ENCODE measurements at places on chromosomes 13 and 19.
A peak's percentile ranks its signal among the peaks of the same experiment; 100 is the strongest.

GRCh38 chr19:15249972-15250639 lies 17.9 kb upstream of the EPHX3 start:
- no peak for DNase-seq

DNA sequence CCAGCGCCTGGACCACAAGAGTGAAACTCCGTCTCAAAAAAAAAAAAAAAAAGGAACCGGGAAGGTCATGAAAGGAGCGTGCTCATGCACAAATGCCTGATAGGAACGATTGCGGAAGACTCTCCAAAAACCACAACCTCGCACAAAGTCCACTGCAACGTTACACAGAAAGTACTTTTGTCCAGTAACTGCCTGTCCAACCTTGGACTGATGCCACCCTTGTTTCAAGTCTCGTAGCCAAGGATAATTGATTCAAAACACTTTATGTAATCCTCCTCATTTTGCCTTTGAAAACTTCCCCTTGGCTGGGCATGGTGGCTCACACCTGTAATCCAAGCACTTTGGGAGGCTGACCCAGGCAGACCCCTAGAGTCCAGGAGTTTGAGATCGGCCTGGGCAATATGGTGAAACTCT lies 13.7 kb downstream of the LGALS7 start:
- DNase-seq = no peak

GRCh38 chr19:7500811-7501450 lies 12.1 kb upstream of the PEX11G start:
- no peak for DNase-seq

- no peak for DNase-seq
These were observed 20.8 kb downstream of the NOVA2 start for GRCh38 chr19:45952686-45953505.

DNA sequence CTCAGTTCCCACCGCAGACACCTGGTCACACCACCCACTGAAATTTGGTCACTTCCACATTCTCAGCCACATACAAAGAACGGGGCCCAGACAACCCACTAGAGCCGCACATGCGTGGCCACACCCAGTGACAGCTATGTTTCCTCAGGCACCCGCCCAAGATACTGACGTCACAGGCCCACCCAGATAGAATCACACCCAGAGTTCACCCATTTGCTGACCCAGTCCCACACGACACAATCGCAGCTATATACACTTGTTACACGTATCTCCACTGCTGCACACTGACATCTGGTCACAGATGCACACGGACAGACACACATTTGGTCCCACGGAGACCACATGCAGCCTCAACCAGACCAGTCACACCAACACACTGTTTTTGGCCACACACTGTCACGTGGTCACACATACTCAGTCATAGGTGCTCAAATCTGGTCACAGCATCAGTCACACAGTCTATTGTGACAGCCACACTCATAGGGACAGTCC lies 2.9 kb downstream of the NUMBL start:
- no peak for DNase-seq

DNA sequence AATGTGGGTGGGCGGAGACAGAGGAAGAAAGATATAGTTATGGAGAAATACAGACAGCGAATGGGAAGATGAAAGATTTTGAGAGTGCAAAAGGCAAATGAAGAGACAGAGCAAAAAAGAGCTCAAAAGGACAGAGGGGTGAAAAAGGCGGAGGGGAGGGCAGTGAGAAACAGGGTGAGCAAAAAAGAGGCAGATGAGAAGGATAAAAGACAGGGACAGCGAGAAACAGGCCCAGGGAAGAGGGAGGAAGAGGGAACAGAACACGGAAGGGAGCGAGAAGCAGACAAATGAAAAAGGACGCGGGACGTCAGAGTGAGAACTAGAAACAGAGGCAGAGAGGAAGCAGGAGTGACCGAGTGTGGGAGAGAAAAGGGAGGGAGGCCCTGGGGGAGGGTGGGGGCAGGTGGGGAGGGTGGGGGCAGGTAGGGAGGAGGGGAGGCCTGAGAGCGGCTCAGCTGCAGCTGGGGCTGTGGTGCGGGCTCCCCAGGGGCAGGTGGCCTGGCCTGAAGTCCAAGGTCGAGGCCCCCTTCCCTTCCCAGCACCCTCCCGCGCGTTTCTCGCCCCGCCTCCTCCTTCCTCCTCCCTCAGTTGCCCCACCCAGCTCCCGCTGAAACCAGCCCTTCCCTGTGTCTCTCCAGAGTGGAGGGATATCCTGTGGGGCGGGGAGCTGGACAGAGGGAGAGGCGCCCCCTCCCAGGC lies 2.9 kb downstream of the KLK1 start:
- no peak for DNase-seq

- no peak for DNase-seq
These were observed 61.6 kb downstream of the LRCH1 start for GRCh38 chr13:46614582-46614981.

GRCh38 chr19:49488863-49489537 lies 1.6 kb downstream of the RPL13A start:
- DNase-seq = no peak

GRCh38 chr13:113814435-113814821 lies 49.4 kb downstream of the GAS6 start:
- DNase-seq = no peak

DNA sequence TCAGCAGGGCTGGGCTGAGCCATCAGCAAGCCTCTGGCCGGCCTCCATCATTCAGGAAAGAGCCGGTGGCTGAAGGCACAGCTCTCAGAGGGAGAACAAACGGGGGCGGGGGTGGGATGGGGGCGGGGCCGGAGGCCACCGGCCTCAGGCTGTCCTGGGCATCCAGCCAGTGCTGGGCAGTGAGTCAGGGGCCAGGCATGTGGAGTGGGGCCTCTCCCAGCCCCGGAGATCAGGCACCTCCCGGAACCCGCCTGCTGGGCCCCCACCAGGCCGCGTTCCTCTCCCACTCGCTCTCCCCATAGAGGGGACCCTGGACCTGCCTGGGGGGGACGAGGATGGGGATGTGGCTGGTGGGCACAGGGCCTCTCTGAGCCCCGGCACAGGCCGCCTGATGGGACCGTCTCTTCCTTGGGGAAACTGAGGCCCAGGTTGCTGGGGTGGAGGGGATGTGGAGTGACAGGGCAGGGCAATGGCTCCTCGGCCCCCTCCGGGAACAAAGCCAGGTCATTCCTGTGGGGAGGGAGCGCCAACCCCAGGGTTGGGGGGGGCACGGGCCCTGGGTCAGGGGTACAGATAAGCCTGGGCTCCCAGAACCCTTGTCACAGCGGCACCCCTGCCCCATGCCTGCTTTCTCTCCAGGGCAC lies 12.9 kb downstream of the SPC24 start:
- DNase-seq = no peak

DNA sequence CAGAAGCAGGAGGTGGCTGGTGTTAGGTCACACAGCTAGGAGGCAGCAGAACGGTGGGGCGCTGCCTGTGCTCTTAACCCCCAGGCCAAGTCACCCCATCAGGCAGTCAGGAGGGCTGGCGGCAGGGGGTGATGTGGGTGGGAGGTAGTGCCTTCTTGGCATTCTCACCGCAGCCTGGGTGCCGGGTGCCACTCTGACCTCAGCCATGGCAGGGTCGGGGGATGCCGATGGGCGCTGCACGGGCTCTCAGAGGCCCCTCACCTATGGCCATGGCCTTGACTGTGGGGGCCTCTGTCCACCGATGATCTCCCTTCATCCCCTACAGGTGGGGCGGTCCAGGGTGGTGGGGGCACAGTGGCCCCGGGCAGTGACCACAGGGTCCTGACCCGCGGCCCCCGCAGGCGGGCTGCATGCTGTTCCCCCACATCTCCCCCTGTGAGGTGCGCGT lies 5.6 kb downstream of the PTOV1 start:
- DNase-seq = no peak

DNA sequence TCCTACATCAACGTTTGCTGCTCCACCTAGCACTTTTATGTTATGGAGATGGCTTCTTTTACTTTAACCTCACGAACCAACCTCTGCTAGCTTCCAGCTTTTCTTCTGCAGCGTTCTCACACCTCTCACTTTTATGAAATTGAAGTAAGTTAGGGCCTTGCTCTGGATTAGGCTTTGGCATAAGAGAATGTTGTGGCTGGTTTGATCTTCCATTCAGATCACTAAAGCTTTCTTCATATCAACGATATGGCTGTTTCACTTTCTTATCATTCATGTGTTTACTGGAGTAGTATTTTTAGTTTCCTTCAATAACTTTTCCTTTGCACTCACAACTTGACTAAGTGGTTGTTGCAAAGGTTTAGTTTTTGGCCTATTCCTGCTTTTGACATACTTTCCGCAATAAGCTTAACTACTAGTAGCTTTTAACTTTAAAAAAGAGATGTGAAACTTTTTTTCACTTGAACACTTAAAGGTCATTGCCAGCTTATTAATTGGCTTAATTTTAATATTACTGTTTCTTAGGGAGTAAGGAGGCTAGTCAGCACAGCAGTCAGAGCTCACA lies 60.0 kb upstream of the SPRY2 start:
- no peak for DNase-seq

- peak; percentile 23 for DNase-seq
These were observed 425.7 kb downstream of the KLF12 start for GRCh38 chr13:73708393-73708985.

DNA sequence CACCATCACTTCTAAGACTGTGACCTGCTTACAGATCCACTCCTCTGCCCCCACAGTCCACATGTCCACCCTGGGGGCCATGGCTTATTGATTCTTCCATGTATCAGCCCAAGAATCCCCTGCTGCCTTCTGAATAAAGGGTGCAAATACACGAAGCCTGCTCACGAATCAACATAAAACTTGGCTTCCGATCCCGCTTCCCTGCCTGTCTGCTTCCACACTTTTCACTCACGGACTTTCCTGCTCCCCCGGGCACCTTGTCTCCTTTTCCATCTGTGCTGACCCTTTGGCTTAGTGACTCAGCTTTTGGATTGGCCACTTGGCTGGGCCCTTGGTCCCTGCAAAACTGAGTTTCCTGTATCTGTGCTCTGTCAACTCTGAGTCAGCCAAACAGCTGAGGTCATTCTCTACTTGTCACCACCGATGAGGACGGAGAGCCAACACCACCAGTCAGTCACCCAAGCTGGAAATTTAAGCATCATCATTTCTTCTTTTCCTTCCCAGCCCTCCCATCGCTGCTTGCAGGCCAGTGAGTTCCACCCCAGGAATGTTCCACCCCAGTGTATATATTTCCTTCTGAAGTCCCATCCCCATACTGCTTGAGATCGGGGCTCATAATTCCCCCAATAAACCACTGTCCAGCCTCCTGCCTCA lies 11.4 kb upstream of the USP12 start:
- DNase-seq = no peak

GRCh38 chr19:44777715-44778347 lies at the start of gene CBLC:
TSS of gene CBLC (plus strand) at chr19:44777890. CDS start at chr19:44777932, 42 bp downstream.
- no peak for DNase-seq

- no peak for DNase-seq
These were observed 2.7 kb downstream of the LILRB5 start for GRCh38 chr19:54254195-54254906.

DNA sequence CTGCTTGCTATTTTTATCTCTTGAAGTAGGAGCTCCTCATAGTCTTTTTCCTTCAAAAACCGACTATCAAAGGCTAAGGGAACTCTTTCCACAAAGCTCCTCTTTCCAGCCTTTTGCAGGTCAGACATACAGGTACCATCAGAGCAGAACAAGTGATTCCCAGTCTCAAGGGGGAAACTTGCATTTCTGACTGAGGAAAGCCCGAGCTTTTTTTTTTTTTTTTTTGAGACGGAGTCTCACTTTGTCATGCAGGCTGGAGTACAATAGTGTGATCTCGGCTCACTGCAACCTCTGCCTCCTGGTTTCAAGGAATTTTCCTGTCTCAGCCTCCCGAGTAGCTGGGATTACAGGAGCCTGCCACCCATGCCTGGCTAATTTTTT lies 32.0 kb downstream of the RUBCNL start:
- no peak for DNase-seq

- DNase-seq = no peak
These were observed 68.6 kb downstream of the ERCC5 start for GRCh38 chr13:102914339-102914930.

DNA sequence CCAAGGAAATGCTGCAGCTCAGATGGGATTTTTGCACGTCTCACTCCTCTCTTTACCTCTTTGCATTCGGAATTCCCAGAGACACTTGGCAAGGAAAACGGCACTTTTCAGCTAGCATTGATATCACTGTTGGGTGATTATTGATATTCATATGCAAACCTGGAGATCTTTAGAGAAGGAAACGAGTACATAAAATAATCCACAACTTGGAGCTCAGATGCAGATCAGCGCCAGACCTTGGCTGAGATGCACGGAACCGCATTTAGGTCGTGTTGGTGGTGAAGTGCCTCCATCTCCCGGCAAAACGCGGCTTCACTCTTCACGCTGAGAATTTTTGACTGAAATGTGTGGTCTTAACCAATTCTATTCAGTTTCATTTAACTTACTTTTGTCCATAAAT lies 77.2 kb upstream of the ARHGEF7 start:
- no peak for DNase-seq

DNA sequence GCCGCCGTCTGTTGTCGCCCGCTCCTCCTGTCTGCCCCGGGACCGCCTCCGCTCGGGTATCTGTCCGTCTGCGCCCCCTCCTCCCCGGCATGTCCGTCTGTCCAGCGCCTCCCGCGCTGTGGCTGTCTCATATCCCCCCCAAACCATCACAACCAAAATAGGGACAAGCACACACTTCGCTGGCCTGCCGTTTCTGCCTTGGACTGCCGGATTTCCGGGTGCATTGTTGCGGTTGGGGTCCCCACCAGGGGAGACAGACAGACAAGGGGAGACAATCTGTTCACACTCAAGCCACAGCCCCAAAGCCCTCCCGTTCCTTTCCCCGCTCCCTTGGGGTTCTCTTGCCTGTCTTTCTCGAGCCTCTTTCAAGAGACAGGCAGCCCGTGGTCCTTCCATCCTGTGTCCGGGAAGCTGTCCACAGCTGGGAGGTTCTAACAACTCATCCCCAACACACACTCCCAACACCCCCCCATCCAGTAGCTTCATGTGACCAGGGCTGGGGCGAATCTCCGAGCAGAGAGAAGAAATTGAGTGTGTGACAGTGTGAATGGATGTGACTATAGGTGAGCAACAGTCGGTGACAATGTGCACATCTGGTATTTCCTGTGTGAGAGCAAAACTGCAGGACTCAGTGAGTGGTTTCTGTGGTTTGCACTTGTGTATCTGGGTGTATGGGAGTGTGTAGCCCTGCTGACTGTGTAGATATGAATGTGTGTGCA lies 16.5 kb upstream of the FOSB start:
- DNase-seq = peak; percentile 45

- no peak for DNase-seq
These were observed 44.0 kb downstream of the NFIX start for GRCh38 chr19:13039211-13039789.

DNA sequence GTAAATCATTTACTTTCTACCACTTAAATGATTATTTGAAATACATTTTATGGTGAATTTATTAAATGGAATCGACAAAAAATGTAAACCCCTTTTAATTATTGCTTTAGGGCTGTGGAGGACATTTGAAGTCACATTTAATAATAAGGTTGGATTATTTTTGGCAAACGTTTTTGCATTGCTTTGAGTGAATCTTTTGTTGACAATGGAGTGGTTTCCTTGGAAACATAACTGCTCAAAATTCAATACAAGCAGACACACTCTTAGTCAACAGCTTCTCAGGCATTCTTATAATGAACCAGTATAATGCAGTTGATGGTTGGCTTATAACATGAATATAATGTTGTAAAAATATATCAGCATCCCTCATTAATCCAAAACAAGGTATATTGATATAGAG lies 104.7 kb downstream of the DCLK1 start:
- no peak for DNase-seq

- peak; percentile 90 for DNase-seq
These were observed 8.1 kb downstream of the PIK3R2 start for GRCh38 chr19:18160971-18161635.

- no peak for DNase-seq
These were observed 52.4 kb downstream of the TNFSF11 start for GRCh38 chr13:42626176-42626860.
